ENCODE measurements at places on chromosomes 2 and 18.
A peak's percentile ranks its signal among the peaks of the same experiment; 100 is the strongest.

- no peak for DNase-seq
Measured at GRCh38 chr2:199458009-199458805, 468 bp upstream of the SATB2 start.

GRCh38 chr18:13627639-13628038 lies 98.7 kb downstream of the FAM210A start:
- DNase-seq, result no peak

DNA sequence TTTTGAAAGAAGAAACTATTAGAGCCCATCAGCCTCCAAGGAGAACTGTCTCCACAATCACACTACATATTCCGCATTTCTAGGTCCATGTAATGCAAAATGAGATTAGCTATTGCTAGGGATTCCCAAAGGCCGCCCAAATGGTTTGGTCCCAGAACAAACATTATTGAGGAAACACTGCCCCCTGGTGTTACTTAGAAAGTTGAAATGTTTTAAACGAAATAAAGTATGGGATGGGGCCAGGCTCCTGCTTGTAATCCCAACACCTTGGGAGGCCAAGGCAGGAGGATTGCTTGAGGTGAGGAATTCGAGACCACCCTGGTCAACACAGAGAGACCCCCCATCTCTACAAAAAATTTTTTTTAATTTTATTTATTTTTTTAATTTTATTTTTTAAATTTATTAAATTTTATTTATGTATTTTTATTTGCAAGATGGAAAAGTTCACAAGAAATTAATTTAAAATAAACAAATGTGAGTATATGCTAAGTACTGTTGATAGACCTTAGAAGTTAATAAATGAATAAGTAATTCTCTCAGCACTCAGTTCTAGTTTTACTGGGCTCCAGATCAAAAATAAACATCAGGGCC lies 5.5 kb downstream of the NHEJ1 start:
- peak; percentile 60 for DNase-seq

- no peak for DNase-seq
Measured at GRCh38 chr2:207109768-207110167, 56.0 kb downstream of the KLF7 start.

DNA sequence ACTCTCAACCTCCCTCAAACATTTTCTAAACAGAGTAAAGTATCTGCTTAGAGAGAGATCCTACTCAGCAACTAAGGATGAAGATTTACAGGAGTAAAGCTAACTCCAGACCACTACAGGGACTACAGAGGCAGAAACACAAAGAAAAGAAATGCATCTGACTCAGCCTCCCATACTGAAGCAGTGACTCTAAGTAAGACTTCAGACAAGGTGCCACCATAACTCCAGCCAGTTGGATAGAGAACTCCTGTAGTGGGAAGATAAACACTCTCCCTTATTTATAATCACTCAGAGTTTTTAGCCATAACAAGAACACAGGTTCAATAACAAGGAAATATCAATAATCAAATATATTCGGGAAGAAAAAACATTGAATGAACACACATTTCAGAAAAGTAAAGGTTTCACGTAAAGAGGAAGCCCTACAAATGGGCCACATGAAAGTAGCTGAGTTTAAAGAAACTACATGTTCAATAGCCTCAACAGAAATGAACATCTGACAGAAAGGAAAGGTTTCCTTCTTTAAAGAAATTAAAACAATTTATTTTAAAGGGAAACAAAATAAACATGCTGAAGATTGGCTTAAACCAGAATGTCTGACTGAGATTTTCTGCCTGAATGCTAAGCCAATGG lies 519.9 kb downstream of the KCNJ3 start:
- DNase-seq, result no peak

GRCh38 chr2:145771525-145771924 lies 1251.6 kb upstream of the ZEB2 start:
- no peak for DNase-seq

Data from 8988T (cell line).